CD4-positive, alpha-beta T cell (primary cell): ENCODE measurements at places on chromosomes 12 and 14.

- no peak for DNase-seq
Observed at GRCh38 chr12:15411842-15412241, 89.5 kb downstream of the PTPRO start.

- no peak for DNase-seq
Observed at GRCh38 chr14:104697317-104697703, 7.9 kb downstream of the INF2 start.

DNA sequence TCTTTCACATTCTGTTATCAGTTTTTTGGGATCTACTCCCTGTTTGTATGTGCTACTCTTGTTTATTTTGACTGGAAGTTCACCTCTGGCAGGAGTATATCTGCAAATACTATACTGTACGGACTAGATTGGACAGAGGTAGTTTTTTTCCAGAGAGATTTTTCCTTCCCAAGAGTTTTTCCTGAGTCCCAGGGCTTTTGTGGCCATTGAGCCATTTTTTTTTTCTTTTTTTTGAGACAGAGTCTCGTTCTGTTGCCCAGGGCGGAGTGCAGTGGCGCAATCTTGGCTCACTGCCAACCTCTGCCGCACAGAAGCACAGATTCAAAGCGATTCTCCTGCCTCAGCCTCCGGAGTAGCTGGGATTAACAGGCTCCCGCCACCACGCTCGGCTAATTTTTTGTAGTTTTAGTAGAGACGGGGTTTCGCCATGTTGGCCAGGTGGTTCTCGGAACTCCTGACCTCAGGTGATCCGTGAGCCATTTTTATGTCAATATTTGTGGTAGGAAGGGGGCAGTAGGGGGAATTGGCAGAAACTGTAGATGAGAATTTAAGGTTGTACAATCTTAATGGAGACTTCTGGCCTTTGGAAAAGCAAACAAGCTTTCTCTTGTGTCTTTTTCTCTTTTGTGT lies 19.4 kb downstream of the KTN1 start:
- DNase-seq = no peak

DNA sequence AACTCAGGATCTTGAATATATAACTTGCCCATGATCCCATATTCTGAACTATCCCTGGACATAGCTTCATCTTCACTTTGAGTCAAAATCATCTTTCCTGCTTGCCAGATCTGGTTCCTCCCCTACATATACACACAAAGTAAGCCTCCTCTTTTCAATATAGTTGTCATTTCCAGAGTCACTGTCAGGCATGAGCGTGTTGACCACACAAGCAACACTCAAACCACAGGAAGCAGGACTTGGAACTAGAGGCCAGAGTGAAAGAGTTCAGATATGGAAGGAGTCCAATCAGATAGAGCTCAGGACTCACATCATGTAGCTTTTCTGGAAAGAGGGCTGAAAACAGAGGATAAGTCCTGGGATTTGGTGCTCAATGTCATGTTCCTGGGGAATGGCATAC lies 1140.6 kb downstream of the BCL11B start:
- no peak for DNase-seq

GRCh38 chr12:15770021-15770420 lies 19.2 kb downstream of the EPS8 start:
- no peak for DNase-seq

DNA sequence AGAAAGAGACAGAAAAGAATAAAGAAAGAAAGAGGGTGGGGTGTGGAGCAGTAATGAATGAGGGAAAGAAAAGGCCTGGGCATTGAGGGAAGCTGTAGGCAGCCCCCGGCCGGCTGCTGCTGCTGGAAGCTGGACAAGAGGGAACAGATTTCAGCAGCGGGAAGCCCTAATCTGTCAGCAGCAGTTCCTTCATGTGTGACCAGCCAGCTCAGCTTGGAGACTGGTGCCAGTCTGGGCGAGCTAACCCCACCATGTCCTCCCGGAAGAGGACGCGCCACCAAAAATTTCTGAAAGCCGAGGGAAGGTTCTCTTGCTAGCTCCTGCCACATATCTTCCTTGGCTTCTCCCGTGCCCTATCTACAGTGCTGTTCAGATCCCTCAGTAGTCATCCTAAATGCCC lies 236.8 kb downstream of the GRIN2B start:
- DNase-seq = no peak

DNA sequence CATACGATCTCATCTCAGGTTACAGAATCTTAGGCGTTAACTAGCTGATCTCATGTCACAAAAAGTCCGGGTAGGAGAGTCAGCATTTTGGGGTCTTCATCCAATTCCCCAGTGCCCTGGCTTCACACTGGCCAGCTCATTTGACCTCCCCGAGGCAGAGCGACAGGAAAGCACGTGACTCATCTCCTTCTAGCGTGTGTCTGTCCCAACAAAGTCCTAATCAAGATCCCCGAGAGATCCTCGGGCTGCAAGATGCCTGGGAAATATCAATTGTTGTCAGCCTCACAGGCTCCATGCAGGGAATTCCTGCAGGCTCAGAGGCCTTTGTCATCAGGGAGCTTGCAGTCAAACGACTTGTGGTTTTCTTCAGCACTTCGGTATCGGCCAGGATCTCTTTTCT lies 57.5 kb downstream of the ZNF664 start:
- no peak for DNase-seq

GRCh38 chr12:79782172-79782900 lies 91.6 kb upstream of the PAWR start:
- DNase-seq = no peak

DNA sequence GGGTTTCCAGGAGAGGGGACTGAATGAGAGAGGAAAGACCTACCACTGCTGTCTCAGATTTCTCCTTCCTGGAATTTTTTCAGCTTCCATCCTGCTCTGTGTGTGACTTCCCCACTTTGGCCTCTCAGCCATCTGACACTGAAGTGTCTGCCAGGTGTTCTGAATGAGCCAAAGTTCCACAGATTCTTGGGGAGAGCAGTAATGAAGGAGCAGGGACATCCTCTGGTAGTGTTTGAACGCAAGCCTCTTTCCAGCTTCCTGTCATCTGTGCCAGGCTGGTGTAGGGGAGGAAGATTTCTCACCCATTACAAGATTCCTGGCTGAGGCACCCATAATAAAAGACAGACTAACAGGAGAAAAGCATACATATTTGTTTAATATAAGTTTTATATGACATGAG lies 141.7 kb upstream of the NRXN3 start:
- no peak for DNase-seq

DNA sequence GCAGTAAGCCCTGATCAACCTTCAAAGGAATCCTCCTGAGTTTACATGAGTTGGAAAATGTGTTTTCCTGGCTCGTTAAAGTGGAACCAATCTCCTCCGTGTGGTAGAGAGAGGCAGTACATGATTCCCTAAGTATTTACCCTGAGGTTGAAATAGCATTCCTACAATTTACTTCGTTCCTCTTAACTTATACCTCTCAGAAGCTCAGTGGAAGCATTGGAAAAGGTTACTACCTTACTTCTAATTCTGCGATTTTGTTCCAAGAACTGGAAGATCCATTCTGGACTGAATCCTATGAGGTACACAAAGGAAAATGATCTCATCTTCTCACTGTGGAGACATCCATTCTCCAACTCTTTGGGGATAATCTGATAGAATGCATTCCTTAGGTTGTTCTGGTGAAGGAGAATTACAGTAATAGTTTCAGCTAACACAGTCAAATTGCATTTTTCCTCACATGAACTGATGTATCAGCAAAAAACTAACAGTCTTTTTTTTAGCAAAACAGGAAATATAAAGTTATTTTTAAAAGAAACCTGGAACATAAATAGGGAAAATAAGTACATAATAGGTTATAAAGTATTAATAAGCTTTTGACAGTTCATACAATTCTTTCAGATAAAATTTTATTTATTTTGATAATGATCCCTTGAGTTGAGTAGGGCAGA lies 475.6 kb downstream of the PDZRN4 start:
- DNase-seq = no peak

- no peak for DNase-seq
Observed at GRCh38 chr14:49961270-49962222, 68.7 kb downstream of the ARF6 start.

- no peak for DNase-seq
Observed at GRCh38 chr12:130709971-130710732, 5.9 kb downstream of the RIMBP2 start.

DNA sequence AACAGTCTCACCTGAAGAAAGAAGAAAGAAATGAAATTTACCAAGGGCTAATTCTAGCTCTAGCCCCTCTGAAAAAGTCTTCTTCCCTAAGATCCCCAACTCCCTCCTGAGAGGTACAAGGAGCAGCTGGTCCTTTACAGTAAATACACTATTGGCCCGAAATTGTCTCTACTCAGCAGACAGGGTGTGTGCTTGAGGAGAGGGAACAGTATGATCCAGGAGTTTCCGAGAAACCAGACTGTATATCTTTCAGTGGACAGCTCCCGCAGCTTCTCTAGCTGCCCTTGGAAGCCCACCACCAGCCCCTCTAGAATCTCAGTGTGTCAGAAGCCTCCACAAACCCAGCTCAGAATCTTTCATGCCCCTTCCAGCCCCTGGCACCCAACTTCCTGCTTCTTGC lies 8.1 kb downstream of the GPR84 start:
- no peak for DNase-seq

- DNase-seq = no peak
Observed at GRCh38 chr14:98926801-98927200, 345.2 kb downstream of the BCL11B start.

GRCh38 chr14:92397150-92397952 lies 74.4 kb downstream of the SLC24A4 start:
- DNase-seq = no peak

DNA sequence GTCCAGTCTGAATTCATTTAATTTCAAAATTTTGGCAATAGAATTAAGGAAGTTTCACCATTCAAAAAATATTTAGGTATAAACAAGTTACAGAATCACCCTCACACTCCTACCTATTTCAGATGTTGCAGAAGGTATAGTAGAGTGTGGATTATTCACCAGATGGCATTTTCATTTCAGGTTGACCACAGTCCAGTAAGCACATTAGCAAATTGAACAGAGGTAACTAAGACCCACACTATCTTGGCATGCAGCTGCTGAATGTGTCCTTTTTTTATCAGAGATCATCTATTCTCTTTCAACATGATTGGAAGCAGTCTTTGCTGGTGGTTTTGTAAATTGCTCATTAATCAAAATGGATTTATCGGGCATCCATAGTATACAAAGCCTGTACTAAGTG lies 151.8 kb upstream of the GARIN6 start:
- no peak for DNase-seq

- peak; percentile 87 for DNase-seq
Observed at GRCh38 chr14:106518054-106518943, 991.9 kb downstream of the TMEM121 start.
